CD8-positive, alpha-beta memory T cell (primary cell): ENCODE measurements at places on chromosomes 16 and 17.

DNA sequence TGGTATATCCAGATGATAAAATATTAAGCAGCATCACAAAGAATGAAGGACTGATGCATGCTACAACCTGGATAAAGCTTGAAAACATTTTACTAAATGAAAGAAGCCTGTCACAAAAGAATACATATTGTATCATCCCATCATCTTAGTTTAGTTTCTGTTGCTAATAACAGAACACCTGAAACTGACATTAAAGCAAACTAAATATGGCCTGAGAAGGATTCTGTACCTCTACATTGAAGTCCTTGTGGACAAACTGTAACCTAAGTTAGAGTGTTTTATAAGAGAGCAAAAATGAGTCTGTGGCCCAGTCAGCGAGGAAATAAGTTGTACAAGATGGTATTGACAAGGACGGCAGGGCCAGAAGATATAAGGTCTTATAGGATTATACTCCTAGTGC, 261.0 kb upstream of the CPHXL start:
- DNase-seq: no peak

DNA sequence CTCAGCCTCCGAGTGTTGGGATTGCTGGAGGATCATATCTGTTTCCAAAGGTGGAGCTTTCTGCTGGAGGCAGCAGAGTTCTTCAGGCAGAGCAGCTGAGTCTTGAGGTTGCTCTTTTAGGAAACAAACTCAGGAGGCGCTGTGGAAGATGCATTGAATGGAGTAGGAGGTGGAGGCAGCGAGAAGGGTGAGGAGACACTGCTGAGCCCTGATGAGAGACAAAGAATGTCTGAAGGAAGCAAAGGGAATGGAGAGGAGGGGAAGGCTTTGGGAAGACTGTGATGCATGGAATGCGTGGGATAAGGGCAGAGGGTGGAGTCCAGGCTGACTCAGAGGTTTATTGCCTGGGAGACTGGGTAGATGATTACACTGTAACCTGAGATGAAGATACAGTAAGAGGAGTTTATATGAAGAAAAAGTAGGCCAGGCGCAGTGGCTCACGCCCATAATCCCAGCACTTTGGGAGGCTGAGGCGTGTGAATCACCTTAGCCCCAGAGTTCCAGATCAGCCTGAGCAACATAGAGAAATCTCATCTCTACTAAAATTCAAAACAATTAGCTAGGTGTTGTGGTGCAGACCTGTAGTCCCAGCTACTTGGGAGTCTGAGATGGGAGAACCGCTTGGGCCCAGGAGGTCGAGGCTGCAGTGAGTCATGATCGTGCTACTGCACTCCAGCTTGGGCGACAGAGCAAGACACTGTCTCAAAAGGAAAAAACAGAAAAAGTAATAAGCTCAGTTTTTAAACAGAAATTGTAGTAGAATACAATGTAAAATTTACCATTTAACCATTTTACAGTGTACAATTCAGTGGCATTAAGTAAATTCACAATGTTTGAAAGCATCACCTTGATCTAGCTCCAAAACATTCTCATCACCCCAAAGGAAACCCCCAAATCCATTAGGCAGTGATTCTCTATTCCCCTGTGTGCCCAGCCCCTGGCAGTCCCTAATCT, 17.8 kb upstream of the TMEM219 start:
- DNase-seq: no peak

GRCh38 chr17:49703557-49704277, 4.0 kb downstream of the SLC35B1 start:
- DNase-seq: no peak

- no peak for DNase-seq
These were observed 80.8 kb upstream of the PLCG2 start for GRCh38 chr16:81698310-81698641.

- no peak for DNase-seq
These were observed 234.8 kb downstream of the IRX3 start for GRCh38 chr16:54051821-54052220.

DNA sequence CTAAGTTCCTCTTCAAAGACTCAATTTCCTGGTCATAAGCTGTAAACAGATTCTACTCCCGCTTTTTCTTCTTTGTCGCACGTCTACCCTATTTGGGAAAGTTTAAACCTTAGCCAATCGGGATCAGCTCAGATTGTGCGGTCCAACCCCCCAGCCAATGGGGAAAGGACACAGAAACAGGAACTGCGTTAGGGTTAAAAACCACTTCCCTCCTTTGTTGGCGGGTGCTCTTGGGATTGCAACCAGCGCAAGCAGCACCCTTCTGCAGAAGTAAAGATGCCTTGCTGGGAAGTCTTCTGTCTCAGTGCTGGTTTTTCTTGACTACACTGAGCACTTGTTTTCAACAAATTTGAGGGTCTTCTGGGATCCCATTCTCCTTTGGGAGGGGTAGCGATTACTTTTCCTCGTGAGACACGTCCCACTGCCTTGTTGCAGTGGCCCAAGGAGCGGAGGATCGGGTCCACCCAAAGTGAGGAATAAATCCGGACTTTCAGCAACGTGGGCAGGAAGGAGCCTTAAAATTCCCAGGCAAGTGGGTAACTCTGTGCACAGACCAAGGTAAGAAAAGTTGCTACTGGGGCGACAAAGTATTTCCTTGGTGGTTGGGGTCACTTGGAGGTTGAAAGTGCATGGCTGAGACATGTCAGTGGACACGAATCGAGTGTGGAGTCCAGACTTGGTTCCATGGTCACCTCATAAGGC, 1.0 kb upstream of the YPEL3 start:
- no peak for DNase-seq
